Neural progenitor cell (in vitro differentiated cells): ENCODE measurements at places on chromosomes 3 and 15. TPM values are rescaled to one million over a fixed set of nuclear protein-coding genes. Genes with fewer than 3 reads are reported as not detected.
A peak's percentile ranks its signal among the peaks of the same experiment; 100 is the strongest.

EPB42 gene
- total RNA-seq, result not detected in 2 replicates

DNA sequence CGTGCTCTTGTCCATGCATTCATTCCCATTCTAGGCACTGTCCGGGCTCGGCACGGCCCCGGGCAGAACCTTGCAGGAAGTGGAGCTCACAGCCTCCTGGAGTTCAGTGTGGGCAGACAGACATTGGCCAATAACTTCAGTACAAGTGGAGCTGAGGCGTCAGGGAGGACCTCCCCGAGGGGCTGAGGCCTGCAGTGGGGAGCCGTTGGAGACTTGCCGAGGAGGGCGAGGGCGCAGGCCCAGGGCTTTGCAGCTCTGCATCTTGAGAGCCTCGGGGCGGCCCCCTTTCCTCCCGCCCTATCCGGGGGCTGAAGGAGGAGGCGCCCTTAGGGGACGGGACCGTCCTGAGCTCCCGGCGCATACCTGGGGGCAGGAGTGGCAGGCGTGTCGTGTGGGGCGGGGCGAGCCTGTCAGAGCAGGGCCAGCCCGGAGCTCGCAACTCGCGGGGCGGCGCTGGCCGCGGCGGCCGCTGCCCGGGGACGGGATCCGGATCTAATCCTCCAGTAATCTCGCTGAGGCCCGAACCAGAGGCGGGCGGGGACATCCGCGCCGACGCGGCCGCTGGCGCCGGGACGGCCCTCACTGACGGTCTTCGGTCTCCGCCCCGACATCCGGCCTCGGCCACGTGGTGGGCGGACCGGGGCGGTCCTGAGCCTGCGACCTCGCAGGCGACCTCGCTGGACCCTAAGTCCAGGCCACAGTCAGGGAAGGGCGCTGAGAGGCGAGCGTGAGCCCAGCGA is at the start of gene ACY1:
Gene ACY1 (plus strand): TSS at position 698 of the 740 bp plus-strand sequence. CDS start 530 bp downstream, outside the sequence.
- peaks cover 16% of the 10 kb centered on the region for H3K4me1 ChIP-seq
- peak within 1 kb of the TSS; percentile 59 for H3K27ac ChIP-seq
- H3K4me3 ChIP-seq, result peak within 1 kb of the TSS; percentile 50
- no peaks in the 10 kb centered on the region for H3K27me3 ChIP-seq
- peak; percentile 96 for DNase-seq

DNA sequence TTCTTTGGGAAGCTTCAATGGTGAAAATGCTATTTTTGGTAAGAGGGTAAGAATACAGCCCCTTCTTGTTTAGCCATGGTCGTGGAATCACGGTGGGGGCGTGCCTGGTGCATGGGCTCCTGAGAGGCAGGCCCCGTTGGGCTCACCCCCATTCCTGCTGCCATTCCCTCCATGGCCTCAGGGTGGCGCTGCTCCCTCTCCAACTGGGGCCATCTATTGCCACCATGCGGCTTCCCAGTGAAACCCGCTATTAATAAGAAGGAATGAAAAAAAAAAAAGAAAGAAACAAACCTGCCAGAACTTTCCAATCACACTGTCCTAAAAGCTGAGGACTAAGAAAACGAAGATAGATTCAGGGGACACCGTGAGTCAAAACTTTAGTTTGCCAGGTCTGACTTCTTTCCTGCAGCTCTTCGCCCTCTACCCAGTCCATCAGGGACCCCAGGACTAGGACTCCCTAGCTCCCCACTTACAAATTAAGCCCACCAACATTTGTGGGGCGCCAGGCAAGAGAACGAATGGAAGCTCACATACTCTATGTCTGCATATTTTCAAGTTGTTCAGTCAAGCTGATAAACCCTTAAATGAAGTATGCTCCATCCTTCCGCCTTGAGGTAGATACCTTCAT is 30.6 kb upstream of the ABHD2 start:
- H3K36me3 ChIP-seq, result no peaks in the 10 kb centered on the region
- no peaks in the 10 kb centered on the region for H3K4me1 ChIP-seq
- H3K27me3 ChIP-seq, result no peaks in the 10 kb centered on the region
- H3K4me3 ChIP-seq, result no peak overlapping the region
- H3K27ac ChIP-seq, result no peak overlapping the region

GRCh38 chr15:74381481-74381880 is 14.0 kb upstream of the CYP11A1 start:
- H3K4me3 ChIP-seq, result no peak overlapping the region
- H3K36me3 ChIP-seq, result no peaks in the 10 kb centered on the region
- peaks cover 13% of the 10 kb centered on the region for H3K4me1 ChIP-seq
- no peaks in the 10 kb centered on the region for H3K27me3 ChIP-seq

GRCh38 chr3:32449691-32450090 is 53.0 kb downstream of the CMTM6 start:
- no peaks in the 10 kb centered on the region for H3K27me3 ChIP-seq
- peaks cover 52% of the 10 kb centered on the region for H3K4me1 ChIP-seq
- H3K4me3 ChIP-seq, result no peak overlapping the region
- no peak for DNase-seq
- H3K27ac ChIP-seq, result no peak overlapping the region

GRCh38 chr3:129031476-129032215 is 28.9 kb upstream of the GP9 start:
- peaks cover 16% of the 10 kb centered on the region for H3K27me3 ChIP-seq
- no peak for DNase-seq
- H3K4me3 ChIP-seq, result no peak overlapping the region
- H3K27ac ChIP-seq, result no peak overlapping the region
- no peaks in the 10 kb centered on the region for H3K36me3 ChIP-seq
- peaks cover 2% of the 10 kb centered on the region for H3K4me1 ChIP-seq

DNA sequence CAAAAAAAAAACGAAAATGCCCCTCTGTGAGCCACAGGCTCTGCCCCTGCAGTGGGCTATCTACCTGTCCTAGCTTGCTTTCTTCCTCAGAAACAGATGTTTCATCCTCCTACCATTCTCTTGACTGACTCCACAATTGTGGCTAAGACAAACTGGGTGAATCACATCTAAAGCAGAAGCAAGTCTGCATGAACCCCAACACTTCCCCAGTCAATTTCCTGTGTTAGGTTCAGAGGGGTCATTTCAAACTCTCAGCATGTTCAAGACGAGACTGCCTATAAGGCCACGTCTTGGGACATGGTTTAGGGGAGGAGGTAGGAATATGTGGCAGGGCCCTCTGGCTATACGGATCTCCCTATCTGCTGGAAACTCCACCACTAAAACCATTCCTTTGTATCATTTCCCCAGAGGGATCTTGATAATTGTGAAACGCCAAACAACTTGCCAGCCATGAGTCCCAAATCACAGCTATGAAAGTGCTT is 28.6 kb upstream of the ANKDD1A start:
- H3K4me1 ChIP-seq, result peaks cover 4% of the 10 kb centered on the region
- no peak overlapping the region for H3K4me3 ChIP-seq
- H3K36me3 ChIP-seq, result no peaks in the 10 kb centered on the region
- no peaks in the 10 kb centered on the region for H3K27me3 ChIP-seq
- no peak for DNase-seq

- H3K4me3 ChIP-seq, result no peak overlapping the region
- no peaks in the 10 kb centered on the region for H3K36me3 ChIP-seq
- DNase-seq, result no peak
- no peak overlapping the region for H3K27ac ChIP-seq
Measured at GRCh38 chr15:64747578-64747977, 27.8 kb downstream of the RBPMS2 start.

GRCh38 chr3:59549962-59550361 is 500.1 kb upstream of the CFAP20DC start:
- no peaks in the 10 kb centered on the region for H3K36me3 ChIP-seq
- no peaks in the 10 kb centered on the region for H3K27me3 ChIP-seq
- peaks cover 10% of the 10 kb centered on the region for H3K4me1 ChIP-seq

DNA sequence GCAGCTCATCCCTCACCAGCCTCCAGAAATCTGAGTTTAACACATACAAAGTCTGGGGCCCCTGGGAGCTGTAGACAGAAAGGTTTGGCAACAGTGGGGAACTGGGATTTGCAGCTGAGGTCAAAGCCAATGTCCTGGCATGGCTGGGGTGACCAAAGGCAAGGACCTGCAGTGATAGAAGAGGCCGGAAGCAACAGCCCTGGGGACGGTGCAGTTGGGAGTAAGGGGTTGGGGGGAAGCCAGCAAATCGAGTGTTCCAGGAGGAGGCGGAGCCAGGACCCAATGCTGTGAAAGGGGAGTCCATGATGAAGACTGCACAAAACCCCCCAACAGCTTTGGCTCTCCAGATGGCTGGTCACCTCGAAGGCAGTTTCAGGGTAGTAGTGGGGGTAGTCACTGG is 74.1 kb upstream of the SPATA12 start:
- H3K27me3 ChIP-seq, result peaks cover 13% of the 10 kb centered on the region
- no peaks in the 10 kb centered on the region for H3K36me3 ChIP-seq
- H3K4me3 ChIP-seq, result no peak overlapping the region

SCAP gene
- 33.0 and 96.9 TPM in 2 replicates for total RNA-seq

GRCh38 chr3:37229740-37230139 is 55.4 kb upstream of the LRRFIP2 start:
- H3K36me3 ChIP-seq, result no peaks in the 10 kb centered on the region
- H3K4me3 ChIP-seq, result no peak overlapping the region
- no peaks in the 10 kb centered on the region for H3K27me3 ChIP-seq

DNA sequence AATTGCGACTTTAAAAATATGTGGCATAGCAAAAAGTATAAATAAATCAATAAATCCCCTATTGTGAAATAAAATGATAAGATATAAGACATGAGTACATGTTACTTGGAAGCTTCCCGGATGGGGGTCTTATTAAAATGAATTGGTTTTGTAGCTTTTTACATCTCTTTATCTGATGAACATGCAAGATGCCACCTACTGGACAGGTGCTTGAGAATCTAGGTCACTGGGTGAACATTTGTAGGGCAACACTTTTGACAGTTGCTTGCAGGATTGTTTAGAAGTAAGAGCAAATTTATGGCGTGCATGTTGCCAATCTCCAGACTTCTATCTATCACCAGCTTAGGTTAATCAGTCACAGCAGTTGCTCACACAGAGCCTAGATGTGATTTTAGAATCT is 362.7 kb upstream of the SUCLG2 start:
- H3K36me3 ChIP-seq, result no peaks in the 10 kb centered on the region
- H3K27ac ChIP-seq, result no peak overlapping the region
- H3K4me3 ChIP-seq, result no peak overlapping the region
- H3K27me3 ChIP-seq, result no peaks in the 10 kb centered on the region
- no peaks in the 10 kb centered on the region for H3K4me1 ChIP-seq
- DNase-seq, result no peak

DLEC1 gene
- 0.60 and 1.4 TPM in 2 replicates for total RNA-seq

IP6K2 gene
- total RNA-seq, result 130 and 186 TPM in 2 replicates

DNA sequence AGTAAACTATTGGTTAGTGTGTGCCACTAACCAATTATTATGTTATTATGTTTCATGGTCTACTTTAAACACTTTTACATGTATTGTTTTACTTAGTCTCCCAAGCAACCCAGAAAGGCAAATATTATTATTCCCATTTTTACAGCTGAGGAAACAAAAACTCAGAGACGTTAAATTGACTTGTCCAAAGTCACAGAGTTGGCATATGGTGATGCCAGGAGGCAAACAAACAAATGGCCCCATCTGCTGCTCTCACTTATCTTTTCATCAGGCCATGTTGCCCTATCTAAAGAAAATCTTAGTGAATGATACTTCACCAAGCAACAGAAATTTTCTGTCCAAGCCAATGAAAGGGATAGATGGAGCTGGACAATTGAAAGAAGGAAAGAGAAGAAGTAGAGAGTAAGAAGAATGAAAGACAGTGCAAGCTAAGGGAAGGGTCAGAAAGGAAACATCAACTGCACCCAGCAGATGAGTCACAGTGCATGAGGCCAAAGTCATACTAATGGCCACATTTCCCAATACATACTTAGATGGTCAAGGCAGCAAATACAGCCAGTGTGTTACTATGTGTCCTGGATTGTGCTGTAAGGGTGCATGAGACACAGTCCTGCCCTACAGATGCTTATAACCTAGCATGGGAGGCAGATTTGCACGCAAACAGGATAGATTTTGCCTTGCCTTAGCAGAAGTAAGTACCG is 266.9 kb downstream of the KCNMB2 start:
- no peaks in the 10 kb centered on the region for H3K36me3 ChIP-seq
- H3K4me1 ChIP-seq, result no peaks in the 10 kb centered on the region
- H3K27me3 ChIP-seq, result no peaks in the 10 kb centered on the region
- H3K27ac ChIP-seq, result no peak overlapping the region
- DNase-seq, result no peak

GRCh38 chr3:12286927-12287726 is 1.7 kb upstream of the PPARG start:
- no peaks in the 10 kb centered on the region for H3K4me1 ChIP-seq
- no peaks in the 10 kb centered on the region for H3K36me3 ChIP-seq
- peak; percentile 60 for DNase-seq
- H3K27ac ChIP-seq, result no peak overlapping the region
- H3K4me3 ChIP-seq, result peak overlapping the region; percentile 51
- H3K27me3 ChIP-seq, result peaks cover 91% of the 10 kb centered on the region

CPN2 gene
- total RNA-seq, result not detected in 2 replicates

- no peaks in the 10 kb centered on the region for H3K27me3 ChIP-seq
- no peaks in the 10 kb centered on the region for H3K36me3 ChIP-seq
- H3K4me3 ChIP-seq, result no peak overlapping the region
- DNase-seq, result no peak
Measured at GRCh38 chr3:187011915-187012314, 81.6 kb downstream of the ST6GAL1 start.

DNA sequence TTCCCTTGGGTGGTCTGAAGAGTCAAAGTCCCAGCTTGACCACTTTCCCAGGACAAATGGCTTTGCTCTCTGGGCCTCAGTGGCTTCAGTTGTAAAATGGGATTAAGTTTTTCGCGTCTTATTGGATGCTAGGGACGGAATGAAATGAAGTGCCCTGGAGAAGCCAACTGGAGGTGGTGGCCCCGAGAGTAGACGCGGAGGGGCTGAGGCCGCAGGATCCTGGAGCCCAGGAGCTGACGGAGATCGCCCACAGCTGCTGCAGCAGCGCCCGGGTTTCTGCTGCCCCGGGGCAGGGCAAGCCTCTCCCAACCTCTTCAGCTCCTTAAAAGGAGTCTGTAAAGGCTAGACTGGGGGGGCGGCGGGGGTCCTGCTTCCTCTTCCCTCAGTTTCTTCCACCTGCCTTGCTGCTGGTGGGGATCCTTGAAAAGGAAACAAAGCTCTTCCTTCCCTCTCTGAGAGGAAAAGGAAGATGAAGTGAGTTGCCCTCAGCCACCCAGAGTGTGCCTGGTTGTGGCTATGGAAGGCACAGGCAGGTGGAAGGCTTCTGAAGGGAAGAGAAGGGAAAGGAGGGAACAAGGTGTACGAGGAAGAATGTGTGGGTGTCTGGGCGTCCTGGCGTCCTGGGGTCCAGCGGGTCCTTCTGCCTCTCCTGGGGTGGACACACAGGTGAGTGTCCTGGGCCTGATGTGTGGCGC is 967 bp upstream of the BNC1 start:
- peaks cover 5% of the 10 kb centered on the region for H3K4me1 ChIP-seq
- DNase-seq, result peak; percentile 28
- peak overlapping the region; percentile 43 for H3K4me3 ChIP-seq
- H3K27ac ChIP-seq, result no peak overlapping the region
- no peaks in the 10 kb centered on the region for H3K36me3 ChIP-seq

GRCh38 chr15:64197425-64197824 is 34.6 kb upstream of the PPIB start:
- peaks cover 6% of the 10 kb centered on the region for H3K4me1 ChIP-seq
- no peaks in the 10 kb centered on the region for H3K27me3 ChIP-seq
- H3K27ac ChIP-seq, result no peak overlapping the region
- no peak for DNase-seq
- H3K4me3 ChIP-seq, result no peak overlapping the region

DNA sequence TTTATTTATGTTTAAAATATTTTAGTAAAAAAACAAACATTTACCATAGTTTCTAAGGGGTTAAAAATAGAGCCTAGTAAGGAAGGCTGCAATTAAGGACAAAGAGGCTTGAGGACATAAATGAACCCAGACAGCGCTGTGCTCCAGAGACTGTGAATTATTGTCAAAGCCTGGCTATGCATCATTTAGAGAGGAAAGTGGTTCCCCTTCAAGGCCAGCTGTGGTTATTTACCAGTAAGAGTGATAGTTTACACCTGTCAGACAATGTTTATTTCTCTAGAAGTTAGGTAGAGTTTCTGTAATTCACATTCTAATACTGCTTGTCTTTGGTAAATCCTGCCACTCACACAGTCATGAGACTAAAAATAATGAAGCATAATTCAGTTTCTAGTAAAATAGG is 32.4 kb upstream of the PIK3R4 start:
- H3K27ac ChIP-seq, result no peak overlapping the region
- H3K27me3 ChIP-seq, result no peaks in the 10 kb centered on the region
